Right cardiac atrium (tissue), 5 donors: ENCODE measurements at places on chromosomes 4 and X.

GRCh38 chrX:9728261-9728660, 37.4 kb downstream of the GPR143 start:
- no peak for DNase-seq

- no peak for DNase-seq
Measured at GRCh38 chr4:65747386-65747785, 77.1 kb upstream of the EPHA5 start.

GRCh38 chr4:47642985-47643760, 158.1 kb downstream of the ATP10D start:
- no peak for DNase-seq

- no peak for DNase-seq
Measured at GRCh38 chr4:156778093-156778492, 193.5 kb downstream of the PDGFC start.

DNA sequence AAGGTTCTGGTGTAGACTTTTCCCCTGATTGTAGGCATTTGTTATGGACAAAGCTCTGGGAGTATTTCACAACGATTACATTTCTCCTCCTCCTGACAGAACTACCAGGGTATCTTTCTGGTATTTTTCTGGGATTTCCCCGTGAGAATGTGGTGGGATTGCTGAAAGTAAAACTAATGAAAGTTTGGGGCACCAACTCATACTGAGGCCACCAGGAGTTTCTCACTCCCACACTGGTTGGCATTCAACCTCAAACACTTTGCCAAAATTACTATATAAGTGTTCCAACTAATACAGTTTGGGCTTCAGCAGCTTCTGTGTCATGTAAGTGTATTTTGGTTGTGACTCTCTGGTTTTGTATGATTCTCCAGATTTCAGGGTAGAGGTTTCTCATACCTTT, 855.1 kb downstream of the GLUD2 start:
- no peak for DNase-seq

DNA sequence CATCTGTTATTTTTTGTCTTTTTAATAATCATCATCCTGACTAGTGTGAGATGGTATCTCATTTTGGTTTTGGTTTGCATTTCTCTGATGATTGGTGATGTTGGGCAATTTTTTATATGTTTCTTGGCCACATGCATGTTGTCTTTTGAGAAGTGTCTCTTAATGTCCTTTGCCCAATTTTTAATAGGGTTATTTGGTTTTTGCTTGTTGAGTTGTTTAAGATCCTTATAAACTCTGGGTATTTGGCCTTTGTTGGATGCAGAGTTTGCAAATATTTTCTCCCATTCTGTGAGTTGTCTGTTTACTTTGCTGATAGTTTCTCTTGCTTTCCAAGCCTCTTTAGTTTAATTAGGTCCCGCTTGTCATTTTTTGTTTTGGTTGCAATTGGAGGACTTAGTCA, 152.1 kb upstream of the MED14 start:
- no peak for DNase-seq

- DNase-seq: no peak
Measured at GRCh38 chr4:55033296-55033695, 92.1 kb downstream of the KDR start.

DNA sequence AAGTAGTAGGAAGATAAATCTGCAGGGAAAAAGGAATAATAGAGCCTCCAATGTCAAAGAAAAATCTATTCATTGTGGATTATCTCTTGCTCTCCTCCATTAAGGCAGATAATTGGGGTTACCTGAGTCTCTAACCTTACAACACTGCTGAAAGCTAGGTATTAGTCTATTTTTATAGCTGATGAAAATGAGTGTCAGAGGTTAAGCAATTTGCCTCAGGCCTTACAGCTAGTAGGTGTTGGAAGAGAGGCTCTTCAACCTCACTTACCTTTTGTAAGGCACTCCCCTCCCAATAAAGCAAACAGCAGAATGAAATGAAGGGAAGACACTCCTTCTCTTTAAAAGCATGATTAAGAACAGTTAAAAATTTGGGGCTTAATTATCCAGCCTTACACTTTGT, 45.4 kb upstream of the GAB1 start:
- DNase-seq: no peak

DNA sequence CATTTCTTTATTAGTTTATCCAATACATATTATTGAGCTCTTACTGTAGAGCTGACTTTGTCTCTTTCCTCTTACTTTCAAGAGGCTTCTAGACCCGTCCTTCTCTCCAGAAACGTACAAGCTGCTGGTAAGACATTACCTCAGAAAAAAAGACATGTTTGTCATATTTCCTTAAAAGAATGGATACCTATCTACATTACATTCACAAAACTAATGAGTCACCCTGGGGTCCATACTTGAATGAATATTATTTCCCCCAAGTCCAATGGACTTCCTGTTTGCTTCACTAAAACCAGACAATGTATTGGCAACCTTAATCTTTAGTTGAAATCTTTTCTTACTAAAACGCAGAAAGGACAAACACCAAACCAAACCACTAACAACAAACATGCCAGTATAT, 176.5 kb upstream of the CLNK start:
- DNase-seq: no peak

DNA sequence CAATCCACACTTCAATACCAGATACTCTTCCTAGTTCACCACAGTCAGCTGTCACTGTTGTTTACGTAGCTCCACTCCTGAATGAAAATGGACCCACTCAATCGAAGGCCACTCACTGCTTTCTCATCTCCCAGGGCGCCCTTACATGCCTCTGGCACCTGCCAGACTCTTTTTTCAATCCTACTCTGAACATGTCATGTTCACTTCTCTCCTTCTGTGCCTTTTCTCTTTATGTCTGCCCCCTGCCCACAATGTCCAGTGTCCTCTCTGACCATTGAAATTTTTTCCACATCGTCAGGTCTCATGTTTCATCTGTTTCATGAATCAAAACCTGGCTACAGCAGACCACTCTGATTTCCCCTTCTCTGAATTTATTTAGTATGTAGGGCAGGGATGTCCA, 1.3 kb upstream of the MGAT4D start:
- DNase-seq: no peak

GRCh38 chrX:124455966-124456365, 109.6 kb downstream of the SH2D1A start:
- DNase-seq: no peak

DNA sequence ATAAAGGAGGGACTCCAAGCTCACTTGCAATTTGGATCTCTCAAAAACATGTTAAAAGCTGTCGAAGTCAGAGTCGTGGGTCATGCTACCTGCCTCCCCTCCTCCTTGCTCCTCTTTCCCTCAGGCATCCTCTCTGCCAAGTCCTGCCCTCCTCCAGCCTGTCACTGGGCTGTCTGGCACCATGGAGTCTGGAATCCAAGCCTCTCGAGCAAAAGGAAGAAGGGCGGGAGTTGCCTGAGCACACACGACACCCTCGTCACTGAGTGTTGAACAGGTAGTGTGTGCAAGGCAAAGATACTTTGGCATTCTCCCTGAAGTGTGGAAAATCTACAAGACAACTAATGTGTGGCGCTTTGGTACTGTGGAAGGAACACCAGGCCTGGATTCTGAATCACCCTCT, 62.2 kb downstream of the HAUS3 start:
- DNase-seq: no peak

GRCh38 chr4:110109455-110109854, 89.0 kb downstream of the ELOVL6 start:
- DNase-seq: no peak

DNA sequence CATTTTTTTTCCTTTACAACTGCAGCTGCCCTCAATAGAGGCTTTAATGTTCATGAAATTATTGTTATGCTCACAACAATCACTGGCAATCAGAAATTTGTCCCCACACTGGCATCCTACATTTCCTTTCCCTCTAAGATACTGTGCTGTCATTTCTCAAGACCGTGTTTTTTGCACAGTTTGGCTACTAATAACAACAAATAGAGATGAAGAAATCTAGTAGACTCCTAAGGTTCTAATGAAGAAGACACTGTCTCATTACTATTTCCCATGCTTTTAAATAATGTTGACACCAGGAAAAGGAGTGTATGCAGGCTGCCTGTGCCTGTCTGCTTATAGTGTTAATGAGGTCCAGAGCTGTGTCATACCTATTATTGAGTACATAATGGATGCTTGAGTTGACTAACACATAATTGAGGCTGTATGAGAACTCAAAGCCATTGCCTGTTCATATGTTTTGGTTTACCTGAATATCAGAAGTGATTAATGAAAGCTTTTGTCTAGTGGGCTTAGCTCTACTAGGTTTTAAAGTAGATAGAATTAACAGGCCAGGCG, 1.5 kb upstream of the EIF4E start:
- DNase-seq: no peak

- no peak for DNase-seq
Measured at GRCh38 chr4:10180927-10181744, 64.5 kb upstream of the WDR1 start.

DNA sequence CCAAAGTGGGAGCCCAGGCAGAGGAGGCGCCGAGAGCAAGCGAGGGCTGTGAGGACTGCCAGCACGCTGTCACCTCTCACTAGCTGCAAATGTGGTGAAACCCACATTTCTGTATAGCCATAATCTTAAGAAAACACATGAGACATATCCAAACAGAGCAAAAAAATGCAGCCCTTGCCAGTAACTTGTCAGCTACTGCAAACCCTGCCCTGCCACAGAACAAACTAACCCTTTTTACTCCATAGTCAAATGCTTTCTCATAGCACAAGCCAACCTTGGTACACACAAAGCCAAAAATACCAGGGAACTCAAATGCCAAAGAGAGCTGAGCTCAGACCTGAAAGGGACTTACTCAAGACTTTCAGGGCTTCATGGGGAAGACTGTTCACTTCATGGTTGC, 14.9 kb upstream of the NXF3 start:
- DNase-seq: no peak

DNA sequence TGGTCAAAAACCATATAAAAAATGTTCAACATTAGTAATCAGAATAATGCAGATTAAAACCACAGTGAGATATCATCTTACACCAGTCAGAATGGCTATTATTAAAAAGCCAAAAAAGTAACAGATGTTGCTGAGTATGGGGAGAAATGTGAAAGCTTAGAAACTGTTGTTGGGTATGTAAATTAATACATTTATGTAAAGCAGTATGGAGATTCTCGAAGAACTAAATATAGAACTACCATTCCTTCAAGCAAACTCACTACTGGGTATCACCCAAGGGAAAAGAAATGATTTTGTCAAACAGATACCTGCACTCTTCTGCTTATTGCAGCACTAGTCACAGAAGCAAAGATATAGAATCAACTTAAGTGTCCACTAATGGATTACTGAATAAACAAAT, 576.4 kb upstream of the EPHA5 start:
- DNase-seq: no peak

- no peak for DNase-seq
Measured at GRCh38 chr4:89506866-89507491, 199.4 kb upstream of the GPRIN3 start.

GRCh38 chrX:38563030-38563429, 1.7 kb downstream of the TSPAN7 start:
- DNase-seq: no peak

DNA sequence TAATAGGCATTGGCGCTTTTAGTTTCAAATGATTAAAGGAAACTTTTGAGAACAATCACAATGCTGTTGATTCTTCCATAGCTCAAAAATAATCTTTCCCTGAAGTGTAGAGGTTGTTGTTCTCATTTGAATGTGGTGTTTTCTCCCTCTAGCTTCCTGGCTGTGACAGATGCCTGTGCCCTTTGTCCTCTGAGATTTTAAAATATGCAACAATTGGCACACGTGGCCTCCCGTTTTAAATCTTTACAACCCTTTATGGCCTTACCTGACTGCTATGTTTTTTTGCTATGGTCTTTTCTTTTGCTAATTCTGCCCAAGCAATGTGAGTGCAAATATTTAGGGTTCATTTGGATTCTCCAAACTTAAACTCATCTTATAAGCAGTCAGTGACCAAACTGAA, 22.9 kb upstream of the CASK start:
- DNase-seq: no peak

DNA sequence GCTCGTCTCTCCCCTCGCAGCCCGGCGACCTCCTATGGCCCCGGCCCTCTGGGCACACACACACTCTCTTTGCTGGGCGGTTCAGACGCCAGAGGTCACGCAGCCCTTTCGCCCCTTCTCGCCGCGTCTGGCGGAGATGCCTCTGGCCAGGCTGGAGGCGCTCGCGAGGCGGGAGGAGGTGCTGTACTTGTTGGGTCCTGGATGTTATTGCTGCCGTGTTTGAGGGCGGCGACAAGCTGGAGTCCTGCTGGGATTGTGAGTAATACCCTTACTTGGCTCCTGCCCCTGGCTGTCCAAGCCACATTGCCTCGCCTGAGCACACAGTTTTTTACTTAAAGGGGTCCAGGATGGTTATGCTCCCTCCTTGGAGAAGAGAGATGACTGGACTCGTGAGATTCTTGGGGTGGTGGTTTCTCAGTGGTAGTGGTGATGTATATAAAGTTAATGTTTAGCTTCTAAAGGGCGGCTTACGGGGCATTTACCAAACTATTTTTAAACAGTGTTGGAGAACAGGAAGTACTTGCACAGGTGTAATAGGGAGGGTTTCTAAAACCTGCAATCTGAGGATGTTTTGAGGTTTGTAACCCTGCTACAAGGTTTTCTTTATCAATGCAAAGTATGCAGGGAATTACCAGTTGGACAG, 572 bp downstream of the USP53 start:
- DNase-seq: peak; percentile 96

- DNase-seq: no peak
Measured at GRCh38 chr4:62226082-62226481, 1026.0 kb downstream of the ADGRL3 start.

- DNase-seq: no peak
Measured at GRCh38 chr4:86916392-86916791, 18.4 kb upstream of the AFF1 start.

GRCh38 chr4:105350859-105351490, 122.9 kb downstream of the PPA2 start:
- no peak for DNase-seq

DNA sequence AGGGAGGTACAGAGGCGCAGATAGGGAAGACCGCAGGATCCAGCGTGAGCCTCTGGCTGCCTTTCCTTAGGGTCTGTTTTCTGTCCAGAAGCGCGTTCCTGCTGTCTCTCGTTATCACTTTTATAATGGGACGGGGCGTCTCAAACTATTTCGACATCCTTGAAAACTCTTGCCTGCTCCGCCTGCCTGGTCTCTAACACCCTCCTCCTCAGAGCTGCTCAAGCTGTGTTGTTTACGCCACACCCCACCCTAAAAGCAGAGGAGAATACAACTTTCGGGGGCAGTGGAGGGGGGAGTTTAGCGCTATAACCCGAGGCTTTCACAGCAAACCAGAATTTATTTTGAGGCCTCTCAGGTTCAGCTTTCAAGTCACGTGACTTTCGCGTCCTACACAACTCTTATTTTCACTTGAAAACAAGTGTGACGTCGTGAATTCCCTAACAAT, 646 bp upstream of the FAM3A start:
- no peak for DNase-seq

DNA sequence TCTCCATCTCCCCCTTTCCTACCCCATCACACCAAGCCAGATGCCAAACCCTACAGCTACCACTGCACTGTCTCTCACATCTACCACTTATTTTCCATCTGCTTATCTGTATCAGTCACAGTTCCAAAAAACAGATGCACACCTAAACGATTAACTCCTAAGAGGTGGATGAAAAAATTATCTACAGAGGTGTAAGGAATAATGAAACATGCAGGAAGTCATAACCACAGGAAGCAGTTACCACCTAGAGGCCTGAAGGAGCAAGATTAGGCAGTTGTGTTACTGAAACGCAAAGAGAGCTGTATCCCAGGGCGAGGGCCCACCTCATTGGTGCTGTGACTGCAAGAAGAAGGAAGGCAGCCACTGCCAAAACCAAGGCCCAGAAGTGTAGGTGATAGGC, 87.8 kb upstream of the FAM241A start:
- DNase-seq: no peak
